Testis (tissue), 5 donors: ENCODE measurements at places on chromosomes 12 and 14. TPM values are rescaled to one million over a fixed set of nuclear protein-coding genes. Genes with fewer than 3 reads are reported as not detected.

Gene LTBP2
- total RNA-seq = 45.3 TPM

- no peaks in the 10 kb centered on the region for H3K27me3 ChIP-seq
- no peak overlapping the region for H3K27ac ChIP-seq
- no peak for DNase-seq
- no peaks in the 10 kb centered on the region for H3K4me1 ChIP-seq
- H3K36me3 ChIP-seq = no peaks in the 10 kb centered on the region
- H3K4me3 ChIP-seq = no peak overlapping the region
Measured at GRCh38 chr12:19885093-19885812, 446.0 kb downstream of the AEBP2 start.

Gene NOS1
- total RNA-seq = 3.8 TPM

Gene PRIMA1
- 3.4 TPM for total RNA-seq

GRCh38 chr12:53486736-53487487, 12.3 kb downstream of the MAP3K12 start:
- no peaks in the 10 kb centered on the region for H3K4me1 ChIP-seq
- no peak for DNase-seq
- no peaks in the 10 kb centered on the region for H3K27me3 ChIP-seq
- H3K27ac ChIP-seq = no peak overlapping the region

DNA sequence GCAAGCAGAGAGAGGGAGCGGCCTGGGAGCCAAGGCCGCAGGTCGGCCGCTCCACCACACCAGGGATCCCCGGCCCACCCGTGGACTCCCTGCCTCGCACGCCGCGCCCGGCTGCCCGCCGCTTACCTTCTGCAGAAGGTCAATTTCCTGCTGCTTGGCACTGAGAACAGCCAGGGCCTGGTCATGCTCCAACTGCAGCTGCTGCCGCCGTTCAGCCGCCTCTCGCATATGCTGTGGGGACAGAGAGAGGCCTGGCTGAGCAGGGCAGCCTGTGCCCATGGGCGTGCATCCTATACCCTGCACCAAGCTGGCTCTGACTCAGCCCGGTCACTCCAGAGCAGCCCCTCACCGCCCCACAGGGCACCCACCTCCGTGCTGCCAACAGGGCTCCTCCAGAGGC, 141.1 kb downstream of the PIWIL1 start:
- no peak for DNase-seq
- no peak overlapping the region for H3K27ac ChIP-seq
- H3K4me1 ChIP-seq = no peaks in the 10 kb centered on the region
- H3K36me3 ChIP-seq = no peaks in the 10 kb centered on the region
- no peak overlapping the region for H3K4me3 ChIP-seq

Gene CCDC175
- total RNA-seq = 9.8 TPM

Gene CCDC92
- total RNA-seq = 63.6 TPM

DNA sequence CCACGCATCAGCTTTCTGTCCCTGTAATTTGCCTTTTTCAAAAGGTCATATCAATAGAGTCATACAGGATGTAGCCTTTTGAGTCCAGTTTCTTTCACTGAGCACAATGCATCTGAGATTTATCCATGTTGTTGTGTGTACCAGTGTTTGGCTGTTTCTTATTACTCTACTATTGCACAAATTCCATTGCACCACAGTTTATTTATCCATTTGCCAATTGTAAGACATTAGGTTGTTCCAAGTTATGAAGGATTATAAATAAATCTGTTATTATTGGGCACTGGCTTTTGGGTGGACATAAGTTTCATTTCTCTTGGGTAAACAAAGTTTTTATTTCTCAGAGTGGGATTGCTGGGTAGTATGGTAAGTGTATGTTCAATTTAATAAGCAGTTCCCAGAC, 68.3 kb upstream of the TBPL2 start:
- no peaks in the 10 kb centered on the region for H3K27me3 ChIP-seq
- DNase-seq = no peak
- peaks cover 9% of the 10 kb centered on the region for H3K4me1 ChIP-seq
- H3K27ac ChIP-seq = no peak overlapping the region

DNA sequence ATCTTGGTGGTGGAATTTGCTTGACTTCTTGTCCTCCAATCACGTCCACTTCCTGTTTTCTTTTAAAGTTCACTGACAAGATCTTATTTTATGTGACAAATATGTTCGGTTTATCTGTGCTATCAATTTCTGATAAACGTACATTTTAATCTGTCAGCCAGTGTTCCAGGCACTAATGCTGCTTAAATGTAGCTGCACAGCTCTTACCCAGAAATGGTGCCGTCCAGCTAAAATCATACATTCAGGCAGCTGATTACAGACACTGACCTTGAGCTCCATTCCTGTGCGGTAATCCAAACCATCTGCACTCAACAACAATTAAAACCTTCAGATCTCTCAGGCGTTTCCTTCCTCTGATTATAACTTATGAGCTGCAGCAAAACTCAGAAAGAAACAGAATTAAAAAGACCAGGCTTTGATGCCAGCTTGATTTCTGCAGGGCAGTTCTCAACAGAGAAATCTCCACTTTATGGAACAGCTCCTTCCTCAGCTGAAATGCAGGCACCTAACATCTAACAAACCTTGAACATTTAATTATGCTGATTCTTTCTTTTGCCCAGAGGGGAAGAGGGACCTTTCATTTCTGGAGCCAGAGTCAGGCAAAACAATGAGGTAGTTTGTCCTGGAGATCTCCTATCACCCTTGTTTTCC, 26.4 kb upstream of the RASSF3 start:
- no peak overlapping the region for H3K4me3 ChIP-seq
- H3K4me1 ChIP-seq = peaks cover 20% of the 10 kb centered on the region
- H3K27ac ChIP-seq = no peak overlapping the region
- H3K27me3 ChIP-seq = no peaks in the 10 kb centered on the region
- peak; percentile 22 for DNase-seq

DNA sequence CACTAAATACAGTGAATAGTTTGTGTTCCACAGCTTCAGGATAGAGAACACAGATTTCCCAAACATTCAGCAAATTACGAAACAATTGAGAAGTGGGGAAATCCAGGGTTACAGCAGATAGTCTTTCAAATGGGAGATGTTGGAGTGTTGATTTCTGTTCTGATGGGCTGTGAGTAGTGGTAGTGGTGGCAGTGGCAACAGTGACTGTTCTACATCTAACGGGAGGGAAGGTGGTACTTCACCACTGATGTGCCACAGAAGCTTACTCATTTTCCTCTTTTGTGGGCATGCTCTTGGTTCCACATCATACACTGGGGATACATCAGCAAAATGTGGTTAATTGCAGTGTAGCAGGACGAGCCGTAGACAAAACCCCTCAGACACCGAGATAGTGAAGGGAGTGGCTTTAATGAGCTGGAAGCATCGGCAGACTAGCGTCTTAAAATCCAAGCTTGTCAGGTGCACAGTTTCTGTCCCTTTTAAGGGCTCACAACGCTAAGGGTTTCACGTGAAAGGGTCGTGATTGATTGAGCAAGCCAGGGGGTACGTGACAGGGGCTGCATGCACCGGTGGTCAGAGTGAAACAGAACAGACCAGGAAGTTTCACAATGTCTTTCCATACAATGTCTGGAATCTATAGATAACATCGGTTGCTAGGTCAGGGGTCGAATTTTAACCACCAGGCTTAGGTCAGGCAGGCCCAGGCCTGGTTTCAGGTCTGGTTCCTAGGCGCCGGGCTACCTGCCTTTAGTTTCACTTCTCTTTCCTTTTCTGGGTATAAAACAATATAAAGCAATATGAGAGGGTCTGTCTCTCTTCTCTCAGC, 330.6 kb upstream of the FBXO33 start:
- no peak for DNase-seq
- no peaks in the 10 kb centered on the region for H3K4me1 ChIP-seq
- H3K4me3 ChIP-seq = no peak overlapping the region
- H3K27ac ChIP-seq = no peak overlapping the region

GRCh38 chr12:119175081-119175480, 3.6 kb upstream of the HSPB8 start:
- no peak overlapping the region for H3K27ac ChIP-seq
- H3K36me3 ChIP-seq = no peaks in the 10 kb centered on the region
- peaks cover 9% of the 10 kb centered on the region for H3K4me1 ChIP-seq
- no peak overlapping the region for H3K4me3 ChIP-seq
- no peaks in the 10 kb centered on the region for H3K27me3 ChIP-seq

DNA sequence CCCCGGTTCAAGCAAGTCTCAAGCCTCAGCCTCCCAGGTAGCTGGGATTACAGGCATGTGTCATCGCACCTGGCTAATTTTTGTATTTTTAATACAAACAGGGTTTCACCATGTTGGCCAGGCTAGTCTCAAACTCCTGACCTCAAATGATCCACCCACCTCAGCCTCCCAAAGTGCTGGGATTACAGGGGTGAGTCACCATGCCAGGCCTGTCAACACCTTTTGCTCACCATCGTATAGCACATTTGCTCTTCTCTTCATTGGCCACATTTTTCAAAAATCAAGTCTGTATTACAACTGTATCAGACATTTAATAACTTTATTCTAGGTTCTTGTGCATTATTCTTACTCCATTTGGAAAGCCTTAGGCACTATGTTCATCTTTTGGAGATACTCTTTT, 50.3 kb downstream of the BCAT1 start:
- H3K36me3 ChIP-seq = no peaks in the 10 kb centered on the region
- no peak for DNase-seq
- no peaks in the 10 kb centered on the region for H3K27me3 ChIP-seq
- H3K27ac ChIP-seq = no peak overlapping the region
- no peaks in the 10 kb centered on the region for H3K4me1 ChIP-seq

DNA sequence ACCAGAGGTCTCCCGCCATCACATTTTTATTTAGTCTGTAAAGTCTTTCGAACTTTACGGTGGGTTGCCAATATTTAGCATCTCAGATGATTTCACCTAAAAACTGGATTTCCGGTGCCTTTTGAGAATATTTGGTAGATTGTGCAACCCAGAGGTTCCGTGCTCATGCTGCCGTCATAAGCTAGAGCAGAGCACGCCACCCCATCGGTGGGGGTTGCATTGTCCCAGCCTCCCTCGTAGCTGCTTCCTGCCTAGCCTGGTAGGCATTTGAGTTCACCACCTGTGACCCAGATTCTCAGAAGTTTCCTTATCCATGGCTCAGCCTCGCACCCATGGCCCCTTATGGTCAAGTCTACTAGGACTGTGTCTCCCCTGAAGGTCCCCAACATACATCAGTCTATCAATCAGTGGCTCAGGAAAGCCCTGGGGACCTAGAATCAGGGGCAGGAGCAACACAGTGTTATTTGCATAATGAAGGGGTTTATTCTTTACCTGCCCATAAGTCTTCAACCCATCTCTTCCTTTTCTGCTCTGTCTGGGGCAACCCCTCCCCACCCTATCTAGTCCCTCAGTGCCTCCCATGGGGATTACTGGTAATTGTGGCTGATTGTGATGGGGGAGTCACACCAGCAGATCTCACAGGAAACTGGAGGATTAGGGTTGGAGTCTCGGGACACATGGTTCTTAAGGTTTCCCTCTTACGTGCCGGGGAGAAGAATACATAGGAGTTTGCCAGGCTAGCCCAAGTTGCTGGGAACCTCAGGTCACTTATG, 152.3 kb downstream of the PHETA1 start:
- H3K4me3 ChIP-seq = no peak overlapping the region
- no peaks in the 10 kb centered on the region for H3K36me3 ChIP-seq
- no peaks in the 10 kb centered on the region for H3K4me1 ChIP-seq
- no peaks in the 10 kb centered on the region for H3K27me3 ChIP-seq

Gene GALNT16
- 6.3 TPM for total RNA-seq

Gene ARHGEF40
- 30.5 TPM for total RNA-seq

- no peak overlapping the region for H3K27ac ChIP-seq
- H3K4me3 ChIP-seq = no peak overlapping the region
- DNase-seq = no peak
- no peaks in the 10 kb centered on the region for H3K4me1 ChIP-seq
- H3K36me3 ChIP-seq = no peaks in the 10 kb centered on the region
- H3K27me3 ChIP-seq = no peaks in the 10 kb centered on the region
Measured at GRCh38 chr12:51636581-51636980, 45.5 kb downstream of the SCN8A start.

Gene SMIM41
- total RNA-seq = 15.6 TPM

Gene OVCH1
- total RNA-seq = 3.0 TPM

DNA sequence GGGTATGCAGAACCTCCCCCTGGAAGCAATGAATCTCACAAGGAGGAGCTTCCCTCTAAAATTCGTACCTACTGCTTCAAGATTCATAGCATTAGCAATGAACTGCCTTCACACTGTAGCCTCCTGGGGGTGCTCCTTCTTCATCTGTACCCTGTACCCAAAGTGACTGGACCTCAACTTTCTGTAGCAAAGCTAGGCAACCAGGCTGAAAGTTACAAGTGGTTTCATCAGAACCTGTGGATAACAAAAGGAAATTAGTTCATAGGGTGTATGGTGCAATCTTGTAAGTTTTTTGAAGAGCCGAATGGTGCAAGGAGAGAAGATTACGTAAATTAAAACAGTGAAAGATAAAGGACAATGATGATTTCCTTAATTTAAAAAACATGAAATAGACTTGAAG, 1541.7 kb upstream of the FLRT2 start:
- H3K36me3 ChIP-seq = no peaks in the 10 kb centered on the region
- no peak overlapping the region for H3K4me3 ChIP-seq
- no peaks in the 10 kb centered on the region for H3K27me3 ChIP-seq
- no peaks in the 10 kb centered on the region for H3K4me1 ChIP-seq
- H3K27ac ChIP-seq = no peak overlapping the region

Gene NPAS3
- 3.7 TPM for total RNA-seq

- no peaks in the 10 kb centered on the region for H3K36me3 ChIP-seq
- no peak overlapping the region for H3K4me3 ChIP-seq
- DNase-seq = no peak
Measured at GRCh38 chr14:101451166-101451565, 110.1 kb upstream of the DIO3 start.

Gene SIRT4
- 3.3 TPM for total RNA-seq

DNA sequence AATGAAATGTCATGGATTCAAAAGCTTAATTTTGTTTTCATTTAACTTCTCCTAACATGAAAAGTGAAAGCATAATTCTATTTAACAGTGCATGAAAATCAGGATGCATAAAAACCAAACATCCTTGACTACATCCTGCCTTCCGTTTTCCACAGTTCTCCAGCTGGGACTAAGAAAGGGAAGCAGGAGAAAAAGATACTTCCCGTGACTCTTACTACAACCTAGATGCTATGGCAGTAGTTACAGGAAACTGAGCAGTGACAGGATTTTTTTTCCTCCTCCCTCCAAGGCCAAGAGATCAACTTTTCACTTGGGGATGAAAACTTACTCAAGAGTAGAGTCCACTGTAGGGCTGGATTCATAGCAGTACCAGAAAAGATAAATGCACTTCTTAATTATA, 2.6 kb downstream of the EXOC5 start:
- no peak overlapping the region for H3K4me3 ChIP-seq
- no peak for DNase-seq
- H3K4me1 ChIP-seq = peaks cover 17% of the 10 kb centered on the region
- H3K27ac ChIP-seq = no peak overlapping the region

- H3K4me3 ChIP-seq = no peak overlapping the region
- no peak for DNase-seq
- H3K27ac ChIP-seq = no peak overlapping the region
- H3K4me1 ChIP-seq = peaks cover 13% of the 10 kb centered on the region
- no peaks in the 10 kb centered on the region for H3K27me3 ChIP-seq
Measured at GRCh38 chr12:26724309-26724702, 108.7 kb downstream of the ITPR2 start.
